ENCODE measurements at places on chromosomes 2 and 18. TPM values are rescaled to one million over a fixed set of nuclear protein-coding genes. Genes with fewer than 3 reads are reported as not detected.

ANKRD29 gene
- total RNA-seq = 24.2 TPM

CEP192 gene
- 21.1 TPM for total RNA-seq

SLC11A1 gene
- 28.8 TPM for total RNA-seq

DNA sequence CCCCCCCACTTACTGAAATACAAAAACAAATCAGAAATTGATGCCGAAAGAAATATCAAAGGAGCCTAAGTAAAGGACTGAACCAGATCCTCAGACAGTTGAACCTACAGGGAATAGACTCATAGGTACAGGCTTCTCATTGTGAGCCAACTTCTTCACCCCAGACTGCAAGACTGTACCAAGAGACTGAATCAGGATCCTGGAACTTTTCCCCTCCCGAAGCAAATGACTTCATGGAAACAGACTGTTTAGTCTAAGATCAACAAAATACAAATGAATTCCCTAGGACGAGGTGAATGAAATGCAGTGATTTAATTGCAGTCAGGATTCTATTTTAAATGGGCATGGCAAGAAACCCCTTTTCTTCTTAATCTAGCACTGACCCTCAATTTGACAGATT lies 53.6 kb upstream of the RNF152 start:
- no peak for DNase-seq

GRCh38 chr2:112811276-112811831 lies 25.2 kb downstream of the IL1B start:
- no peak for DNase-seq

- no peak for DNase-seq
These were observed 87.3 kb downstream of the BABAM2 start for GRCh38 chr2:27977731-27978312.

DNA sequence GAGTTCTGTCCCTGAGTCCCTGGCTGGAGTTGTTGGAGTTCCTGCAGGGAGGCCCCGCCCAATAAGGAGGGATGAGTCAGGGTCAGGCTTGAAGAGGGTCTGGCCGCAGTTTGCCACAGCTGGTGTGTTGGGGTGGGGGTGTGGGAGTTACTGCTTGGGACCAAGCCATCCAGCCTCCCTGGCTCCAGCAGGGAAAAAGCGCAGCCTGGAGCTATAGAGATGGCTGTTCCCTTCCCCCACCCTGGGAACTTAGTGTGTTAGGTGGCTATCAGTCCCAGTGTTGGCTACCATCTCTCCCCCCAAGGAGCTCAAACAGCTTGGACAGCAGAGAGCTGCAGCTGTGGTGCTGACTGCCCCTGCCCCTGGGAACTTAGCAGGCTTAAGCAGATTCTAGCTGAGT lies 13.2 kb upstream of the TANK start:
- no peak for DNase-seq

- DNase-seq = peak; percentile 23
These were observed 5.3 kb downstream of the HDAC4 start for GRCh38 chr2:239395524-239395923.

DNA sequence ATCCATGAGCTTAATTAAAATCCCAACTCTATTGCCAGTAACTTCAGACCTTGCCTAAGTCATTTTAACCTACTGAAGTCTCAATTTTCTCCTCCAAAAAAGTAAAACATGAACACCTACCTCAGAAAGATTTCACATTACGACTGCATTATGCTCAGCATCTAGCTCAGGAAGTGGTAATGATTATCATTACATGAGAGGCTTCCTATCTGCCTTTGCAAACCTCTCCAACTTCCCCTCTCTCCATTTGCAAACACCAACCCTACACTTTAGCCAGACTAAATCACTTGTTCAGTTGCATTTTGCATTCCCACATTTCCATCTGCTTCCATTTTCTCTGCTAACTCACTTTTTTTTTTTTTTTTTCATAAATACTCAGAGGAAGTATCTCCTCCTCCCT lies 6.8 kb downstream of the SLC38A11 start:
- no peak for DNase-seq

GRCh38 chr2:27701676-27702075 lies 38.0 kb downstream of the SLC4A1AP start:
- DNase-seq = no peak

DNA sequence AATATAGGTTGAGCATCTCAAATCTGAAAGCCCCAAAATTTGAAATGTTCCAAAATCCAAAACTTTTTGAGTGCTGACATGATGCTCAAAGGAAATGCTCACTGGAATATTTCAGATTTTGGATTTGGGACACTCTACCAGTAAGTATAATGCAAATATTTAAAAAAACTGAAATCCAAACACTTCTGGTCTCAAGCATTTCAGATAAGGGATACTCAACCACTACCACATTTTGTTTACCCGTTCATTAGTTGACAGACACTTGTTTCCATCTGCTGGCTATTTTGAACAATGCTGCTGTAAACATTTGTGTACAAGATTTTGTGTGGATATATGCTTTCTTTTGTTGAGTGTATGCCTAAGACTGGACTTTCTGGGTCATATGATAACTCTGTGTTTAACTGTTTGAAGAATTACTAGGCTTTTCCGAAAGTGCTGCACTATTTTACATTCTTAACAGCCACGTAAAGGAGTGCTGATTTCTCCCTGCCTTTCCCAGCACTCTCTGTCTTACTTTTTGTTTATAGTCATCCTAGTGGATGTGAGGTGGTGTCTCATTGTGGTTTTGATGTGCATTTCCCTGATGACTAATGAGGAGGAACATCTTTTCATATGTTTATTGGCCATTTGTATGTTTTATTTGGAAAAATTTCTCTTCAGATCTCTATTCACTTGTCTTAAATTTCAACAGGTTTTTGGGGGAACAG lies 19.5 kb upstream of the DCDC2C start:
- DNase-seq = no peak

DNA sequence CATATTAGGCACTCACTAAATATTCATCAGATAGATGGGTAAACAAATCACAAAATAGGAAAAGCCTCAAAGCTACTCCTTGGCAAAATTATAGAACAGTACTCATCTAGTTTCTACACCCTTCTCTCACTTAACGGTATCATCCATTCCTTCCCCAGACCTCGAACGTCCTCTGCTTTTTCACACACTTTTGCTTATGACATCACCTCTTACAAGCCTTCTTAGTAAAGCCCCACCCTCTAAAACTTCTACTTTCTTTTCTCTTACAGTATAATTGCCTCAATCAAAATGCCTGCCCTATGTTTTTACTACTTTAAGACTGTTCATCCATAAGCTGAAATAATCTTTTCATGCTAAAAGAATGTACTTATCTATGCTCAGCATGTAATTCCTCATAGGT lies 8.1 kb downstream of the CHN1 start:
- DNase-seq = no peak

DNA sequence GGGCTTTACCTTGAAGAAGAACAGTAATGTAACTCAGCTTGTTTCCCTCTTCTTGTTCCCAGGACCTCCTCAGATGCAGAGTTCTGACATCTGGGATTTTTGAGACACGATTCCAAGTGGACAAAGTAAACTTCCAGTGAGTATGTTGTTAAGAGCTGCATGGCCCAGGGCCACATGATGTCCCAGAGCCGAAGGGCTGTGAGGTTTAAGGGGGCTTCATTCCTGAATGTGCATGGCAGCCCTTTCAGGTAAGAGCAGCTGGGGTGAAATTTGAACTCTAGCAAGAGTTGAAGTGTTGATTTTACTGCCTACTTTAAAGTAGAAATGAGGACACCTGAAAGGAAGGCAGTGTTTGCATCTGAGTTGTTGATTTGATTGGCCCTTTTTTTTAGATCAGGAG lies 13.3 kb downstream of the CHMP1B start:
- DNase-seq = no peak

DNA sequence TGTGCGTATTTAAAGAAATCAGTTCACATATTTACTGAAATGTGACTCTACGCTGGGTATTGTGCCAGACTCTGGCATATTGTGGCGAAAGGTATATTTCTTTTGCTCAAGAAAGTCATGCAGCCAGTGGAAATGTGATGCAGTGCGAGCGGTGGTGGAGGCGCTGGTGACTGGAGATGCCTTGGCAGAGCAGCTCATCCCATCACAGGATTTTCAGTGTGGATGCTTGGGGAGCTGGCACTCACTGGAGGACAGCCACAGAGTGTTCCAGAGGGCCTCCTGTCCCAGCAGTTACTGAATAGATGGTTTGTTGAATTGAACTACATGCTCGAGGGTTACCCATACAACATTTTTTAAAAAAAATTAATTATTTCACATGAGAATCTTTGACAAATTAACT lies 117.6 kb downstream of the ZNF407 start:
- DNase-seq = no peak

- peak; percentile 81 for DNase-seq
These were observed 84.6 kb downstream of the SMAD7 start for GRCh38 chr18:48866028-48866733.

- DNase-seq = no peak
These were observed 35.4 kb upstream of the MPPE1 start for GRCh38 chr18:11943551-11943950.

GRCh38 chr2:118987886-118988285 lies 45.9 kb downstream of the MARCO start:
- DNase-seq = no peak

GRCh38 chr2:162318328-162319180 lies at the start of gene IFIH1:
TSS of gene IFIH1 (minus strand) at chr2:162318684. CDS start at chr2:162318307, 377 bp downstream.
- DNase-seq = peak; percentile 91

- DNase-seq = peak; percentile 76
These were observed 23.5 kb upstream of the C18orf32 start for GRCh38 chr18:49510393-49511115.

GRCh38 chr2:171390941-171391516 lies 42.8 kb downstream of the METTL8 start:
- DNase-seq = no peak

- no peak for DNase-seq
These were observed 7.9 kb downstream of the PCBP1 start for GRCh38 chr2:70094978-70095719.

GRCh38 chr2:149908726-149909683 lies 321.4 kb upstream of the MMADHC start:
- DNase-seq = no peak
